Heart right ventricle (tissue), 16 donors: ENCODE measurements at places on chromosomes 12 and 14. TPM values are rescaled to one million over a fixed set of nuclear protein-coding genes. Genes with fewer than 3 reads are reported as not detected.
A peak's percentile ranks its signal among the peaks of the same experiment; 100 is the strongest.

Gene FAM186B
- 1.5 TPM for total RNA-seq

GRCh38 chr12:56487448-56488040 is 417 bp downstream of the GLS2 start:
- peak; percentile 32 for DNase-seq

Gene PTCSC3
- total RNA-seq: not detected

Gene IGF1
- 11.2 TPM for total RNA-seq

Gene INHBC
- not detected for total RNA-seq

Gene AMN
- total RNA-seq: not detected

- DNase-seq: no peak
Measured at GRCh38 chr14:33551963-33552362, 398.9 kb downstream of the EGLN3 start.

GRCh38 chr12:13534645-13535398 is 338.3 kb downstream of the EMP1 start:
- peak; percentile 66 for DNase-seq

- no peak for DNase-seq
Measured at GRCh38 chr12:75923964-75924666, 107.5 kb downstream of the PHLDA1 start.

Gene SERPINA3
- 163 TPM for total RNA-seq
